ENCODE measurements at places on chromosomes 5 and 9.
A peak's percentile ranks its signal among the peaks of the same experiment; 100 is the strongest.

DNA sequence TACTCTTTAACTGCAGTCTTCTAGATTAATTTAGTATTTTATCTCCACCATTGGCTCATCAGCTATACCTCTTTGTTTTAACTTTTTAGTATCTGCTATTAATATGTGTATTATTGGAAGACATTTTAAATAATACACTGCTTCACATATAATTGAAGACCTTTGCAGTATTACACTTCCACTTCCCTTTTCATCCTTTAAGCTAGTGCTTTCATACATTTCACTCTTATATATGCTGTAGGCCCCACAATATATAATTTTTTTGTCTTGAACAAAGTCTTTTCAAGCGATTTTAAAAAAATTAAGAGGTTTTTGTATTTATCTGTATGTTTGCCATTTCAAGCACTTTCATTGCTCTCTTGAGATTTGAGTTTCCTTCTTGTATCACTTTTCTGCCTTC is 8.6 kb upstream of the LPCAT1 start:
- no peak for DNase-seq

GRCh38 chr5:149765932-149766331 is 35.8 kb downstream of the PPARGC1B start:
- no peak for DNase-seq

GRCh38 chr5:135829179-135829578 is 5.3 kb upstream of the SLC25A48 start:
- DNase-seq, result no peak

DNA sequence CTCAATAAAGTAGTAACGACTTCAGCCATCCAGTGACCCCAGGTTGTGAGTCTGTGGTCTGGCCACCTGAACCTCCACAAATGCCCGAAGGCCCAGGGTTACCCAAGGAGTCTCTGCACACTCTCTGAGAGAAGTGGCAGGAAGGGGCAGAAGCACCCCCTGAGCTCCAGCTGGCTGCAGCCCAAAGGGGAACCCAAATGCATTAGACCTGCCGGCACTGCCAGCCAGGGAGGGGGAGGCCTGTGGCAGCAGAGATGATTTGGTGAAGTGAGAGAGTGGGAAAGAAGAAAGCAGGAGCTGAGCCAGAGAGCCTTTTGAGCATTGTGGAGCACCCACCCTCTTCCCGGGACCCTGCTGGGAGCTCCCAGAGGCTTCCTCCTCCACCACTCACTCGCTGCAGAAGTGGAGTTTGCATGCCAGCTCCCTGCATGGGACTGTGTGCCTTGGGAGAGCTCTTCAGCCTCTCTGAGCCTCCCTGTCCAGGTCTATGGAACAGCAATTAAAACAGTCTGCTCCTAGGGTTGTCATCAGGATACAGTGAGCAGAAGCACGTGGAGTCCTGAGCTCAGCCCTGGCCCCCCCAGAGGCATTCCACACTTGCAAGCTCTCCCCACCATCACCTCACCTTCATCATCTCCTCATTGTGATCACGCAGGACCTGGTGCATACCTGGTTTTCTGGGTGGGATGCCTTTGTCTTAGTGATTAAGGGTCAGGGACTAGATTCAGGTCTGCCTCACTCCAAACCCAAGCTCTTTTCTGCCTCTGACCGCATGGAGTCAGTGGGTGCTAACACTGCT is 13.8 kb upstream of the ANGPTL2 start:
- no peak for DNase-seq

DNA sequence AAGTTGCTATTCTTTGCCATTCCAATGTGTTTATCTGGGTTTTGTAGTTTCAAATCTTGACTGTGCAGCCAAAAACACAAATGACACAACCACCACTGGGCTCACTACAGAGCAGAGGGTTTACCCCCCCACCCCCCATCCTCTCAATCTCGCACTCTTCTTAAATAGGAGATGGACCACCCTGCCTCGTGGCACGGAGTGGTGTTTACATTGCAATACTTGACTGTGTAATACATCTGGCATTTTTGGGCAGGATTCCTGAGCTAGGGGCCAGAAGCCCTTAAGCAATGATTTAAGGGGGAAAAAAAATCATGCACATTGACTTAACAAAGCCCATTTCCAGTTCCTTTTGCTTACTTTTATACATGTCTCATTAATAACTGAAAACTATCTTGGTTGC is 19.0 kb downstream of the PTCH1 start:
- DNase-seq, result no peak

DNA sequence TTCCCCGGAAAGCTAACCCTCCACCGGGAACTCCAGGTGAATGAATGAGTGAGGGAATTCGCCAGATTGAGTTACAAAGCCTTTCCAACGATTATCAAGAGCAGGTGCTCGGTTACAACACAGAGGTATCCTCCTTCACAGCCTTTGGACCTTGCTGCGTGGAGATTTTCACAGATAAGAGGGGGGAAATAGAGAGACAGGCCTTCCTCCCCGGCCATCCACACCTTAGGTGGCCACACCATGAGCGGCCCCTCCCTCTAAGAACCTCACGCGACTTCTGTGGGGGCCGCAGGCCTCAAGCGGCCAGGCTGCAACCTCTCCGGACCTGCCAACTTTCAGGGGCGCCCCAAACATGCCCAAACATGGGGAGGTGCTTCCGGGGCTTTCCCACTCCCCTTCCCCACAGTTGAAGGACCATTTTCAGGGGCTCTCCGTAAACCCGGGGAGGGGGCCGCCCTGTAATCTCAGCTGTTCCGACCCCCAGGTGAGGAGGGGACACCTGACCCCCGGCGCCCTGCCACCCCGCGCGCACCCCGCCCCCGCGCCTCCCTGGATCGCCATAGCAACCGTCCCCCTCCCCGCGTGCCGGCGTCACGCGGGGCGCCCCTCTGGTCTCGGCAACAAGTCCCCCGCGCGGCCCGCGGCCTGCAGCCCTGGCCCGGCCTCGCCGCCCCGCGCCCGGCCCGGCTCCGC is 603 bp downstream of the DENND1A start:
- DNase-seq, result no peak

DNA sequence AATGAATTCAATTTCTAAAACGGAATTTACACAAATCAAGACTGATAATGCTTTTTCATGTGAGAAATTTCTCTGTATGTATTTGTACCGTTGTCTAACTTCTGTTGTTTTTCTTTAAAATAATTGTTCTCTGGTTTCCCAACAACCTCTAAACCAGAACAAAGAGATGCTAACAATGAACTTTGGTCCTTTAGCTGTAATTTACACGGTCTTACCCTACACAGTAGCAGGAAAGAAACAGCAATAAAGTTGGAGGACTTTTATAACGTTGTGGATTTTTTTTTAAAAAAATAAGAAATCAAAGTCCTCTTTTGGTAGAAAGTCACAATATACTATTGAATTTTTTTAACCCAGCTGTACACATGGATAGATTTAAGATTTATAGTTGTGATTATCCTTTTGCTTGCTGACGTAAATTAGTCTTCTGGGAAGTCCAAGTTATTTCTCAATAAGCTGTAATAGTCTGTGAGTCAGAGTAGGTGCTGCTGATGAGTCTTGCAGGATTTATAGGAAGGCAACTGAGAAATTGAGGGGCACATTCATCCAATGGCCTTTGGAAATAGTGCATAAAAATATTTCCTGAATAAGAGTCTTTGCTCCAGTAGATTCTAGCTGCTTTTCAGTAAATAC is 76.8 kb upstream of the PCSK1 start:
- DNase-seq, result no peak

- DNase-seq, result no peak
Observed at GRCh38 chr5:6235726-6236125, 142.6 kb downstream of the MED10 start.

GRCh38 chr5:135593886-135594285 is 15.1 kb upstream of the CXCL14 start:
- DNase-seq, result no peak

- DNase-seq, result no peak
Observed at GRCh38 chr5:875931-876330, 16.7 kb downstream of the BRD9 start.

- DNase-seq, result no peak
Observed at GRCh38 chr5:116078199-116078598, 6.6 kb upstream of the COMMD10 start.

DNA sequence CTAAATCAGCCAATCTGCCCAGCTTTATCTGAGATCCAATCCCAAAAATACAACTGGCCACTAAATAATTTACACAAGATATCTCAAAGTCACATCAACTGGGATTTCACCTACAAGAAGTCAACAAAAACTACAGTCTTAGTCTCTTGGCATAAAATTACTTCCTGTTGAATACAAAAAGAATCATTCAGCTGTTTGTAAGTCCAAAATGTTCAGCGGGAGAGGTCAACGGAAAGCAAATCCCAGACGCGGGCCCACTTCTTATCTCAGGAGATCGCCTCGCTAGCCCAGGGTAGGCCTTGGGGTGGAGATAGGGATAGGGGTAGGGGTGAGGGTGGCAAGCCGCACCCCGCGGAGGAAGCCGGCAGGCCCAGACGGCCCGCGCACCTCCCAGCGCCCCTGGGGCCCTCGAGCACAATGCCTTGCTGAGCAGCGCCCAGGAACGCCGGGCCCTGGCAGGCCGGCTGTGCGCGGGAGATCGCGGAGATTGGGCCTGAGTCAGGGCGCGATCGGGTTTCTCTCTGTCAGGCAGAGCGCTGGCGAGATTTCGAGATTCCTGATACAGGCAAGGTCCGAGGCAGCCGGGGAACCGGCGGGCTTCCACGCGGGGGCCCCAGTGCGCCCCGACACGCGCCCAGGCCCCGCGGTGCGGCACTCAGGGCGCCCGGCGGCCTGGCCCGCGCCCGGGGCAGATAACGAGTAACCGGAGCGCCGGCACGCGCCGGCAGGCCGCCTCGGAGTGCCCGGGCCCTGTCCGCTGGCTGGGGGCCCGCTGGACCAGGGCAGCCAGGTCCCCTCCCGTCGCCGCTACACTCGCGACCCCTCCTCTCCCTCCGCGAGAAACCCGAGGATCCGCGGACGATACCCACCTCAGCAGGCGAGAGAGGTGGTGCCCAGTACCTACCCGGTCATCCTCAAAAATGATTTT is 601 bp downstream of the HINT1 start:
- peak; percentile 37 for DNase-seq

GRCh38 chr9:109277451-109277850 is 43.4 kb downstream of the EPB41L4B start:
- DNase-seq, result peak; percentile 74

DNA sequence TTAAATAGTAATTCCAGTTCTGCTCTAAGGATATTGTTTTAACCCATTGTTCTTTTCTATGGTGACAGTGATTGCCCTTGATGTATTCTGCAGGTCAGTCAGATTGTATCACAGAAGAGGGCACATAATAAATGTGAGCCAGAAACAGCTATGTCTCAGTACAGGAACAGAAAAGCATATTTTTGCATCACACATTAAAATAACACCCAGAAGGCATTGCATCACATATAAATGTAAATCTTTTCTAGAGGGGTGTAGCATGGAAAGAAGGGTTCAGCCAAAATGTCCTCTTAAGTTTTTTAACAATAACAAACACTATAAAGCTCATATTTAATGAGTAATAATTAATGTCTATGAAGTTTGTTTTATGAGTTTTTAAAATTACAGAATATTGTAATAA is 30.0 kb downstream of the ZCCHC7 start:
- DNase-seq, result no peak

DNA sequence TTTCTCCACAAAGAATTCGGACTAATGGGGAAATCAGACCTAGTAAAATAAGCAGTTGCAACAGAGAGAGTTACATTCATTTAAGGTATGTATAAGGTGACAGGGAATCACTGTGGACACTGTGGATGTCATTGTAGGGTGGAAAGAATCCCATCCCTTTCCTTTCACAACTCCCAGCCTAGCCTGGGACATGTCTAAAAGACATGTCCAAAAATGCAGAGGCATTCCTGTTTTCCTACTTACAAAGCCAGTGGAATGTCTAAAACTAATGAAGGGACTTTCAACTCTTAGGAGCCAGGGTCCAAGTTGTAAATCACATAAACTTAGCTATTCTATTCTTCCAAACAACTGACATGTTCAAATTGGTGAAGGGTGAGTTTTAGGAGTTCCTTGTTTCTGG is 511.0 kb downstream of the PRELID2 start:
- DNase-seq, result no peak

- DNase-seq, result no peak
Observed at GRCh38 chr5:123147128-123147715, 58.2 kb downstream of the PRDM6 start.

Data from cerebellar nuclear complex (tissue), 1 donor.